ENCODE measurements at places on chromosomes 12 and 14. TPM values are rescaled to one million over a fixed set of nuclear protein-coding genes. Genes with fewer than 3 reads are reported as not detected.

ACSM4 gene
- not detected for total RNA-seq

SYT1 gene
- 37.9 TPM for total RNA-seq

DNA sequence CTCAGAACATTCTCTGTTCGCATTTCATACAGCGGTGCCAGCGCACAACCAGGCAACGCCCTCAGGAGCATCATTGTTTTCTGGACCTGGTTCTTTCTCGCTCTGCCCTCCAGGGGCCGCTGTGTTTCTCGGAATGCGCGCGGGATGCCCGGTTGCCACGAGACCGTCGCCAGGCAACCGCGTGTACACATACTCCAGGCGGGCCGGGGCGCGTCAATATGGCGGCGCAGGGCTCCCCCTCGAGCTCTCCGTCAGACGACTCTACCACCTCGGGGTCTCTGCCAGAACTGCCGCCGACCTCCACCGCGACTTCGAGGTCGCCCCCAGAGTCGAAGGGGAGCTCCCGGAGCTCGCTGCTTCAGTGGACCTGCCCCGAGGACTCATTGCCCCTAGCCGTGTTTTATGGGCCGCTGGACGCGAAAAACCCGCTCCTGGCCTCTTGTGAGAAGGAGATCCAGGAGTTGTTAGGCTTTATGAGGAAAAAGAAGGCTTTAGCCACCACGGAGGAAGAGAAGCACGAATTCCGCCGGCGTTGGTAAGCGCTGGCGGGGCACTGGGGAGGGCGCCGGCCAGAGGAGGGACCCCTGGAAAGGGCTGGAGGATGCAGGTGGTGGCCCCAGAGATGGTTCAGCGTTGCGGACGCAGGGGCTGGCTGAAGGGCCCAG lies at the start of gene CFAP54:
Gene CFAP54, plus strand, starts transcription at position 186 of the 665 bp plus-strand sequence. Its CDS starts 33 bp downstream, at position 219.
- H3K36me3 ChIP-seq, result no peaks in the 10 kb centered on the region
- H3K4me3 ChIP-seq, result peak within 1 kb of the TSS; percentile 86
- peak; percentile 98 for DNase-seq
- H3K4me1 ChIP-seq, result no peaks in the 10 kb centered on the region

- H3K27me3 ChIP-seq, result peaks cover 66% of the 10 kb centered on the region
- no peaks in the 10 kb centered on the region for H3K36me3 ChIP-seq
- H3K4me1 ChIP-seq, result peaks cover 6% of the 10 kb centered on the region
- H3K27ac ChIP-seq, result no peak overlapping the region
These were observed 725 bp downstream of the RIMBP2 start for GRCh38 chr12:130715150-130715997.

GRCh38 chr12:71947645-71948105 lies 9.0 kb downstream of the TPH2 start:
- peaks cover 47% of the 10 kb centered on the region for H3K4me1 ChIP-seq
- no peaks in the 10 kb centered on the region for H3K27me3 ChIP-seq
- peak overlapping the region; percentile 5 for H3K4me3 ChIP-seq
- no peaks in the 10 kb centered on the region for H3K36me3 ChIP-seq

DNA sequence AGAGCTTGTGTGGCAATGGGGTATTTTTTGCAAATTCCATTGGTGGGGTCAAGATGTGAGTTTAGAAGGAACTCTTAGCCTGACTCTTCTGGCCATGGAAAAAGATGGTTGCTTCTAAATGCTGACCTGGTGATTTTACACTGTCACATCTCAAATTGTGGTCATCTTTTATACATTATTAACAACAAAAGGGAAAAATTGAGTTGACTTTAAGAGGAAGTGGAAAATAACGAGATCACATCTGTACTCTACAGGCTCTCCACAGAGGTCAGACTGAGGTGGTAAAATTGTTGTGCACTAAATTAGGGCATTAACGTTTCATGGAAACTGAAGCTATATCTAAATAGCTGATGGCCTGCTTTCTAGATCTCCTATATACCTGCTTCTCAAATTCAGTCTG lies 44.7 kb downstream of the PTPN11 start:
- no peak overlapping the region for H3K27ac ChIP-seq
- DNase-seq, result no peak
- H3K4me3 ChIP-seq, result no peak overlapping the region
- H3K36me3 ChIP-seq, result peaks cover 5% of the 10 kb centered on the region
- no peaks in the 10 kb centered on the region for H3K4me1 ChIP-seq

DNA sequence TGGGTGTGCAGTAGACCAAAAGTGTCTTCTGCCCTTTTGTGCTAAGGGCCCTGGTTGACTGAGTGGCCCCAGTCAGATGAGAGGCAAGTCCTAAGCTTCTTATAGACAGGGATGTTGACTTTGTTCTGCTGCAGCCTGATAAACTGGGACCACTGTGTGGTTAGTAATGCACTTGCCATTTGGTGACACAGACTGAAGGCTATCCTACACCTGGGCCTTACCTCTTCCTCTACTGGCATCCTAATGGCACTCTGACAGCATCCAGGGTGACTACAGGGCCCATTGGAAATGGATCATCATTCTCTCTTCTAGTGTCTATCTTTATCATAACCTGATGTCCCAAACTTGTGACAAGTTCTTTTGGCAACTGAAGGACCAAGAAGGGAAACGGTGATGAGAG lies 3.3 kb downstream of the SDR39U1 start:
- no peak for DNase-seq
- H3K4me1 ChIP-seq, result peaks cover 13% of the 10 kb centered on the region
- H3K27me3 ChIP-seq, result no peaks in the 10 kb centered on the region
- H3K27ac ChIP-seq, result no peak overlapping the region
- peaks cover 7% of the 10 kb centered on the region for H3K36me3 ChIP-seq
